ENCODE measurements at places on chromosomes 1 and 21.

- DNase-seq, result no peak
Measured at GRCh38 chr1:215963040-215963439, 395.9 kb downstream of the KCTD3 start.

GRCh38 chr1:109319114-109319513 lies 12.3 kb upstream of the MYBPHL start:
- no peak for DNase-seq

GRCh38 chr1:208536212-208536611 lies 292.0 kb upstream of the PLXNA2 start:
- DNase-seq, result no peak

GRCh38 chr1:22500471-22500870 lies 48.8 kb downstream of the ZBTB40 start:
- DNase-seq, result no peak

- no peak for DNase-seq
Measured at GRCh38 chr21:34844013-34844923, 175.5 kb downstream of the CLIC6 start.

- DNase-seq, result no peak
Measured at GRCh38 chr1:245432228-245432875, 277.6 kb downstream of the KIF26B start.

DNA sequence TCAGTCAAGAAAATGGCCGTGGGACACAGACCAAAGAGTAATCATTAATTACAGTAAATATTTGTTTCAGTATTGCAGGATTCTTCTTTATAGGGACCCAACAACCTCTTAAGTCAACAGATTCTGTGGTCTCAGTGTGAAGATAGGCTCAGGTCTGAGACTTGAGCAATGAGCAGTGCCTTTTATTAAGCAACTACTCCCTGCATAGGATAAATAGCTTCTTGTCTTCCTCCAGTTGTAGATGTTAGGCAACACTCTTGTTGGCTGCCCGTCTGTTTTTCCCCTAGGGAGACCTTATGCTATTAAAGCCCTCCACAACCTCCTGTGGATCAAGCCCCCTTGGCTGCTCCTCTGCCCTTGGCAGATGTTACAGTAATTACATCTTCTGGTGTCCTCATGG lies 1.8 kb upstream of the OMA1 start:
- no peak for DNase-seq
